ENCODE measurements at places on chromosomes 3 and 15.

DNA sequence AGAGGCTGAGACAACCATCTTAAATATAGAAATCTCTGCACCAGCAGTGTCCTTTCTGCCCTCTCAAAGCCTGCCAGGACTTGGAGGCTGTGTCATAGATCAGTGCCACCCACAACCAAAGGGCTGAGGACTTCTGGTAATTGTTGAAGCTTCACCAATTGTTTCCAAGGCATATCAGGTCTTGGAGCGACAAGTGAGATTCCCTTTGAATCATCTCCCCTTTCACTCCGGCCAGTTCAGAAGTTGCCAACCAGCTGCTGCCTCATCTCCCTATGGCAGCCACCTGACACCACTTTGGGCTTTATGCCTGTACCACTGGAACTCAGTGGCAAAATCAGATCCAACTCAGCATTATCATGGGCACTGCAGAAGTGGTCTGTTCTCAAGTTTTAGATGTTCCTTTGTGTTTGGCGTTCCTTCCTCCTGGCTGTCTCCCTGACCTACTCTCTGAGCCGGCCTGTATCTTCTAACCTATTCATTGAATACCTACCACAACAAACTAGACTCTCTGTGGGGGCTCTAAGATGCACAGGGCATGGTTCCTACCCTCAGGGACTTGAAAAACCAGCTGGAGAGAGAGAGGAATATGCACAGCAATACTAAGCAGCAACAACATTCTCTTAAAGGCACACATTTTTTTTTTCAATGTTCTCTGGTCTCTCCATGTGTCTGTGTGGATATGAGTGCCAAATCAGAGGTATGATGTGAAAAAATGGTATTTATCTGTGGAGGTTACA lies 90.8 kb upstream of the PFN2 start:
- DNase-seq = no peak

- DNase-seq = no peak
These were observed 12.6 kb downstream of the RASGRF1 start for GRCh38 chr15:79078003-79078402.

DNA sequence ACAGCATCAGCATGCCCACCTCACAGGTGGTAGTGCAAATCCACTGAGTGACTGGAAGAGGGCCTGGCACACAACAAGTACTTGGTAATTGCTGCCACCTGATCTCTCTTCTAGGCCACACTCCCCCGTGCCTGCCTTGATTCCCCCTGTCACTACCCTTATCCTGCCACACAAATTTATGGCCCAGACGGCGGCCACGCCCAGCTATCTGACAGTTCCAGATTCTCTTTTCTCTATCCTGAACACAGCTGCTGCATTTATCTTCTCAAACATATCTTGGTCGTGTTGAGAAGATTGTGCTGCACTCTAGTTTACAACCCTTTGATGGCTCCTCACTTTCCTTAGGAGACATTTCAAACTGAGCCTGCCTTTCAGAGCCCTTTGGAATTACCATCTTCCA lies 585.2 kb downstream of the NTRK3 start:
- no peak for DNase-seq

GRCh38 chr3:73210759-73211158 lies 149.3 kb downstream of the EBLN2 start:
- DNase-seq = no peak

DNA sequence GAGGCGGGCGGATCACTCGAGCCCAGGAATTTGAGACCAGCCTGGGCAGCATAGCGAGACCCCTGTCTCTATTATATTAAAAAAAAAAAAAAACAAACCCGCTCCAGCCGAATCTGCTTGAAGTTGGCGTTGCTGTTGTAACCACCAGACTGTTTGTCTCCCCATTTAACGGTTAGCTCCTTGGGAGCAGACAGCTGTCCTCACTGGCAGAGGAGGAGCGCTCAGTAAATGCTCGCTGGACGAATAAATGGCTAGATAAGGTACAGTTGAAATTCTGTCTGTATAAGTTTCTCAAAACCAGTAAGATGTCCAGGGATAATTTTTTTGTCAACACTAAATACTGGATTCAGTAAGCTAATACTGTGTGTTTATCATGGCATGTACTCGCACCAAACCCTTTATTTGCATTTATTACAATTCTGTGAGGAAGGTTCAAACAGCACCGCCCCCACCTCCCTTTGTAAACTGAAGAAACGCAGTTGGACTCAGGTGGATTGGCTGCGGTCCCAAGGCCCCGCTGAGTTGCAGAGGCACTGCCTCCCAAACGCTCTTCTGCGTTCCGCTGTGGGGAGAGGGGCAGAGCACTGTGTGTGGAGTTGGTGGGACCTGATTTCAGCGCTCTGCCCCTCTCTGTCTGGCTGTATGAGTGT lies 1.1 kb downstream of the RCCD1 start:
- no peak for DNase-seq

GRCh38 chr3:186097317-186097662 lies 11.6 kb downstream of the ETV5 start:
- no peak for DNase-seq

- DNase-seq = no peak
These were observed 75.6 kb upstream of the SLC2A2 start for GRCh38 chr3:171101982-171102641.

GRCh38 chr3:1190569-1190968 lies 97.7 kb downstream of the CNTN6 start:
- DNase-seq = no peak

- no peak for DNase-seq
These were observed 51.7 kb downstream of the TAFA4 start for GRCh38 chr3:68880632-68881031.

DNA sequence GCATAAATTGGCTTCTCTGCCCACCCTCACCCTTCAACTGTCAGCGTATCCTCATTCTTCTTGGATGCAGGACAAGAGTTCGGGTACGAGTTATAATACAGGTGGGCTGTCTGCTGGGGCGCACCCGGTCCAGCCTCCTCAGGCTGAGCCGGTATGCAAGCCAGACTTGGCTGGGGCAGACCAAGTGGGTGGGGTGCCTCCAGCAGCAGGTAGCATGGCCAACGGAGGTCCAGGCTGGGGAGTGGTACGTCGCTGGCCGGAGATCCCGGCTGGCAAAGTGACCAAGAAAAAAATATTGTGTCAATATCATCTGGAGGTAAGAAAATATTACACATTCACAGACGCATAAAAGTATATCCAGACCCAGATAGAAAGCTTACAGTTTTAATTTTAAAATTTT lies 45.6 kb downstream of the GATM start:
- DNase-seq = no peak

GRCh38 chr3:186214670-186215069 lies 105.8 kb upstream of the ETV5 start:
- no peak for DNase-seq

DNA sequence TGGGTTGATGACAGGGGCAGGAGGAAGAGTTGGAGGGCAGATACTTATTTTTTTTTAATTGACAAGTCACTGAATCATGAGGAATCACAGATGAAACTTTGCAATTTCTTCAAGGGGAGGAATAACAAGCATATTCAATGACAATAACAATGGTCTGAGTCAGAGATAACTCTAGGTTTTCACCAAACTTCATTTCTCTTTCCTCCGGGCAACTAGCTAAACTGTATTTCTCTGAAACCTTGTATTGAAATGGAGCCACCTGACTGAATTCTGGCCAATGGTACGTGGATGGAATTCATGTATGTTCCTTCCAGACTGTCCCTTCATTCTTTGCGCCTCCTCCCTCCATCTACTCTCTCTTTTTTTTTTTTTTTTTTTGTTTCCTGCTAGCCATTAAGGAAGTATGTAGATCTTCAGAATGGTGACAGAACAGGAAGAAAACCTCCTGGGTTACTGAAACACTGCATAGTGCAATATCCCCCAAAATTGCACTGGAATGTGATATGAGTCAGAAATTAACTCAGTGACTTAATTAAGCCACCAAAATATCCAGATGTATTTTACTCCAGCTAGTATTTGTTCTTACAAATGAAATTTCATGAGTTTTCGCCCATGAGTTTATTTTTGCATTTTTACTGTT lies 495.4 kb downstream of the OTOL1 start:
- DNase-seq = no peak

DNA sequence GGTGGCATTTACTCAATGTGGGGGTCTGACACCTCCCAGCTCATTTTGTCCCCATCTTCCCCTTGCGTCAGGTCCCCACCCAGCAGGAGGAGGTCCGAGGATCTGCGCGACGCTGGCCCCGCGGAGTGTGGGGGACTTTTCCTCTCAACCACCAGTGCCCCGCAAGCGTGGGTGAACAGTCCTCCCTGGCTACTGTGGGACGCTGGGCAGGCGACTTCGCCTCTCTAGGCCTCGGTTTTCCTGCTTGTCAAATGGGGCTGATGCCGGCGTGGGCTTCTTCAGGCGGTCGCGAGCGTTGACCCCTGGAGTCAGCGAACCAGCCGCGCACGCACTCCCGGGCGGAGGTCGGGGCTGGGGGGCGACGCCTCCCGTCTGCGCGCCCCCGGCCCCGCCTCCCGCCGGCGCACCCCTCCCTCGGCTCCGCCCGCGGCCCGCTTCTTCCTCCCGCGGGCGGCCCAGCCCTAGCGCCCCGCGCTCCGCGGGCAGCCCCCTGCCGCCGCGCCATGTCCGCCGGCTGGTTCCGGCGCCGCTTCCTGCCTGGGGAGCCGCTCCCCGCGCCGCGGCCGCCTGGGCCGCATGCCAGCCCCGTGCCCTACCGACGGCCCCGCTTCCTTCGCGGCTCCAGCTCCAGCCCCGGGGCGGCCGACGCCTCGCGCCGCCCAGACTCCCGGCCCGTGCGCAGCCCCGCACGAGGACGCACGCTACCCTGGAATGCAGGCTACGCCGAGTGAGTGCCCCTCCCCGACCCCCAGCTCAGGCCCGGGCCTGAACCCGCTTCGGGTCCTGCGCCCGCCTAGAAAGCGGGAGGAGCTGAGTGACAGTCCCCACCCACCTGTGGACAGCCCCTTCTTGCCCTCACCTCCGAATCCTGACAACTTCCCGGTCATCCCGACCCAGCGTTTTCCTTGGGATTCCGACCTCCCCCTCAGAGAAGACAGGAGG lies at the start of gene PPM1M:
TSS of gene PPM1M (plus strand) at position 438 of the 942 bp plus-strand sequence. CDS start at position 504, 66 bp downstream.
- DNase-seq = no peak

DNA sequence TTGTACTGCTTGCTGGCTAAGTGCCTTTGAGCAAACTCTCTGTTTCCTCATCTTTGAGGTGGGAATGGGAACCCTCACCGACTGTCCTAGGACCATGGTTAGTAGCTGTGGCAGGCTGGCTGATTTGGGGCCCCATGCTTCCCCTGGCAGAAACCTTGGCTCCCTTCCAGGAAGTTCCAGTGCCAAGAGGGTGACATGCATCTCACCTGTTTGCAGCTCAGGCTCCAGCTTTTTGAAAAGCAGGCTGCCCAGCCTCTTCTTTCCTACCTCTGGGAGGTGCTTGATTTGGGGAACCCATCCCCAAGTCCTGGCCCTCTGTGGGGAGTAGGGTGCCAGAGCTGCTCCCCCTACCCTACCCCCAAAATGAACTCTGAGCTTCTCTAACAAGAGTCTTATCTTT lies 50.8 kb downstream of the RAB11A start:
- no peak for DNase-seq

GRCh38 chr15:30953183-30953582 lies 38.2 kb downstream of the MTMR10 start:
- DNase-seq = no peak

GRCh38 chr3:126356373-126357264 lies 589 bp downstream of the KLF15 start:
- DNase-seq = no peak

- no peak for DNase-seq
These were observed 207.9 kb upstream of the GADL1 start for GRCh38 chr3:31102196-31102879.

- no peak for DNase-seq
These were observed 18.9 kb downstream of the HDC start for GRCh38 chr15:50246631-50247030.

DNA sequence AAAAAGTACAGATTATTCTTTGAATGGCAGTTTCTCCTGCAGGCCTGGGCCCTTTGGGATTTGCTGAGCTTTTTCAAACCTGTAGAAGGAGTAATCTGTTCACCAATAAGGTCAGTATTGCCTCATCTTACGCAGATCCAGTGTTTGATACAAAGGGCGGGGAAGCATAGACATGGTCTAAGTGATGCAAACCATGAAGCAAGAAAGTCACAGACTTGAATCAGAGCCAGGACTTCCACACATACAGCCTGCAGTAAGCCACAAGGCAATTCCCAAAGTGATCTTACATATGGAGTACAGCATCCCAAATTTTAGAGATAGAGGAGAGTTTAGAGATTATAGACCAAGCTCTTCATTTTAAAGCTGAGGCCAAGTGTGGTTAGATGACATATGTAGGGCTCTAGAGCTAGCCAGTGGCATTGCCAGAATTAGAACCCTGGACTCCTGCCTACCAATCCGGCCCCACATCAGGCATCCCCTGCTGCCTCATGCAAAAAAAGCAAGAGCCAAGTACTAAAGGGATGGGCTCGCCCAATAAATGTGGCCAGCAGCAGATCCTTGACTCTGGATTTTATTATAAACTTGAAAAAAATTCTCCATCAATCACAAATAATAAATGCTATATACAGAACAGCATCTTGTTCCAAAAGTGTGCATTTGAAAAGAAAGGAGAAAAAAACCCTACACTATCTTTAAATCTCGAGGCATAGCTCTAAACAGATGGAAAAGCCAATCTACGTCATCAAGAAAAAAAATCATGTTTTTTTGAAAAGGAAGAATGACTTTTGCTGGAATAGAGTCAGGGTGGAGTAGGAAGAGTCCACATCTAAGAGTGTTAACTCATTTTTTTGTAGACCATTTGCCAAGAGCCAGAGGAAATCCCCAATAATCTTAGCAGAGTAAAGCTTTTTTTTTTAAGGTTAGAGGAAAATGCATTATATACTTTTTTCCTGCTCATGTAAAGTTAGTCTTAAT lies 24.0 kb downstream of the ABI3BP start:
- no peak for DNase-seq

DNA sequence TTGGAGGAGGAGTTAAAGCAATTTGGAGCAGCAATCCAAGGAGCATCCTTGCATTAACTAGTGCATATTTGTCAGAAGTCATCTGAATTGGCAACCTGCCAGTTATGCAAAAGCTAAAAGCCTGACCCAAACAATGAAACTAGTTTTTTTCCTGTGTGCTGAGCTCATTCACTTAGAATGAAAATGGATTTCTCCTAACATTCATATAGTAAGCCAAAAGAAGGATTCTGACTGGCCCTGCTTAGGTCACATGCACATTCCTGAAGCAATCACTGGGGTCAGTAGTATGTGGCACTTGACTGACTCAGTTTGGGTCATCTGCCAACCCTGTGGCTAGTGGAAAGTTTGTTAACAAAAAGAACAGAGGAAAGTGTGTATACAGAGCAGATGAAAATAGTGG lies 30.5 kb downstream of the OXSM start:
- DNase-seq = no peak

GRCh38 chr3:176697284-176697889 lies 499.9 kb downstream of the TBL1XR1 start:
- DNase-seq = no peak
